LHCN-M2 (cell line): ENCODE measurements at places on chromosomes 7 and 10. TPM values are rescaled to one million over a fixed set of nuclear protein-coding genes. Genes with fewer than 3 reads are reported as not detected.
A peak's percentile ranks its signal among the peaks of the same experiment; 100 is the strongest.

Gene LLCFC1
- total RNA-seq, result not detected in 2 replicates

Gene VENTX
- total RNA-seq, result not detected in 2 replicates

Gene CCDC172
- not detected in 2 replicates for total RNA-seq

Gene JAKMIP3
- not detected in 2 replicates for total RNA-seq

Gene RBAK
- total RNA-seq, result 9.1 and 10.6 TPM in 2 replicates

Gene TUBB8
- not detected in 2 replicates for total RNA-seq

DNA sequence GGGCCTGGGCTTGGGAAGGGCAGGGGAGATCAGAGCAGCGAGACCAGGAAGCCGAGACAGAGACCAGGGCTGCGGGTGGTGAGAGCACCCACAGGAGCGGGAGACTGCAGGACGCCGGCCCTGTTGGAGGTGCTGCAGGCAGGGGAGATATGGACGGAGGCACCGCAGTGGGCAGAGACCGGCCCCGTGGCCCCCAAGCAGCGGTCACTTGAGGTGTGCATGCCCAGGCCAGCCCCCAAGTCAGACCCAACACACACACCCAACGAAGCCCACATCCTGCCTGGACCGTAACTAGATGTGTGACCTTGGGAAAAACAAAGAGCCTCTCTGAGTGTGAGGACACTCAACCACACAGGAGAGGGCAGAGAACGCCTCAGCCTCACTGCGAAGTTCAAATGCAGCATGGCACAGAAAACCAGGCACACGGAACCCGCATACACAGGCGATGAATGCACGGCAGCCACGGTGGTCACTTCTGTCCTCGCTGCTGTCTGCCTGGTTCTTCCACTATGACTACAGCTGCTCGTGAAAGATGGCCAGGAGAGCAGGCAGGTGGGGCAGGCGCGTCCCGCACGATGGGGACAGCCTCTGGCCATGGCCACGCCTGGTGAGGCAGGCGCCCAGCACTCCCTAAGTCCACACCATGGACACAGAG lies 214.7 kb downstream of the MAD1L1 start:
- no peak for DNase-seq

DNA sequence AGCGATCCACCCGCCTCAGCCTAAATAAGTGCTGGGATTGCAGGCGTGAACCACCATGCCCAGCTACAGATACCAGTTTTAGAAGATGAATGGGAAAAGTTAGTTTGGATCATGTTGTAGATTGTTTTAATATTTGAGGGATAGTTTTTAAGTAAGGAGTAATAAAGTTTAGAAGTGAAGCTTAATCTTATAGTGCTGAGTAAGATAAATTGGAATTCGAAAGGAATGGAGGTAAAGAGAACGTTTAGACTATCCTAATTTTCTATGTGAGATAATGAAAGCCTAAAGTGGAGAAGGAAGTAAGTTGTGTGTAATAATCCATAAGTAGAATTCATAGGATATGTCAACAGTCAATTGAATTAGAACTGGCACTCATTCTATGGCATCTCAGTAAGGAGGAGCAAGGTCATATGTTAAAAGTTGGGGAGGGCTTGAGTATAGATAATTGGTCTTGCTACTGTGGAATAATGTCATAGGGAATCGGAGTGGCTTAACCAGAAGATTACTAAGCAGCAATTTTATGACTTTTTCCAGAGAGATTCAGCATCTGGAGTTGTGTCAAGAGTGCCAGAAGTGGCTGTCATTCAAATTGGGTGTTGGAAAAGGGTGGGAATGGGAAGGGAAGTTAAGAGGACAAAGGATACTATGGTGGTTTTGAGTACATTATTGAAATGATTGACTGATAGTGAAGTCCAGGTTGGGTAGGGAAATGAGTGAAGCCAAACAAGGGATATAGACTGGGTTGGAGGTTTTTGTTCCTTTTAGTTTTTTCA lies 12.1 kb downstream of the TAX1BP1 start:
- DNase-seq, result peak; percentile 98

DNA sequence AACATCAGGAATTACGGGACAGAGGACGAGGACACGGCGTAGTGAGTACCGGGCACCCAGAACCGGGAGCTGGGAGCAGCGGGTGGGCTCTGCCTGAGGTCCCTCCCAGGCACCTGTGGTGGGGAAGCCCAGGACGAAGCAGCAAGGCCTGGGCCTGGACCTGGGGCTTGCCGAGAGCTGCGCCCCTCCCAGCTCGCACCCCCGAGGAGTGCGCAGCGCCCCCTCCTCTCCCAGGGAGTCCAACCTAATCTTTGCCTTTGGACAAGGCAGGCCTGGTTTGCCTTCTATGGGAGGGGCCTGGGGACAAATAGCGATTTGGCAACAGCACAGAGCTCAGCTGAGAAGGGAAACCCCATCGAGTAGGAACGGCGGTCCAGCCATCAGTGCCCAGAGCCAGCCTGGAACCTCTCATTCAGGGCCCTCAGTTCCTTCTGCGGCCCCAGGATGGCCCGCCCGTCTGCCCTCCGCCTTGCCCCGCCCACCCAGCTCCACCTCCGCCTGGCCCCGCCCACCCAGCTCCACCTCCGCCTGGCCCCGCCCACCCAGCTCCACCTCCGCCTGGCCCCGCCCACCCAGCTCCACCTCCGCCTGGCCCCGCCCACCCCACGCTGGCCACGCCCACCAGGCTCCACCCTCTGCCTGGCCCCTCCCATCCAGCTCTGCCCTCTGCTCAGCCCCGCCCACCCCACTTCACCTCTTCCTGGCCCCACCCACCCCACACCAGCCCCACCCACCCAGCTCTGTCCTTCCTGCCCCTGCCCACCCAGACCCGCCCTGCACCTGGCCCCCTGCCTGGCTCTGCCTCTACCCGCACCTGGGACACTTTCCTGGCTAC lies 32.5 kb upstream of the KNDC1 start:
- DNase-seq, result no peak

GRCh38 chr10:96299383-96299782 lies 4.9 kb upstream of the DNTT start:
- DNase-seq, result no peak

- DNase-seq, result no peak
Measured at GRCh38 chr10:112338957-112339356, 35.0 kb upstream of the ACSL5 start.

DNA sequence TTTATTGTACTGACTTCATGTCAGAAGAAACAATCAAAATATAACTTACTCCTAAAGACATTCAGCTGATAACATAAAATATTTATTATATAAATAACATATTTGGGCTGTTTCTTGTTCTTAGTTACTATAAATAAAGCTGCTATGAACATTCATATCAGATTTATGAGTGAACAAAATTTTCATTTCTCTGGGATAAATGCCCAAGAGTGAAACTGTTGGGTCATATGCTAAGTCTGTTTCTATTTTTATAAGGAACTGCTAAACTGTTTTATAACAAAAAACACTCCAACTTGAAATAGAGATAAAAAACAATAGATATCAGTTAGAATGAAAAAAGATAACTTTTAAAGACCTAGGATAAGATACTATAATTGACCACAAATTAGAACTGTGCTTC lies 26.5 kb upstream of the CC2D2B start:
- no peak for DNase-seq

DNA sequence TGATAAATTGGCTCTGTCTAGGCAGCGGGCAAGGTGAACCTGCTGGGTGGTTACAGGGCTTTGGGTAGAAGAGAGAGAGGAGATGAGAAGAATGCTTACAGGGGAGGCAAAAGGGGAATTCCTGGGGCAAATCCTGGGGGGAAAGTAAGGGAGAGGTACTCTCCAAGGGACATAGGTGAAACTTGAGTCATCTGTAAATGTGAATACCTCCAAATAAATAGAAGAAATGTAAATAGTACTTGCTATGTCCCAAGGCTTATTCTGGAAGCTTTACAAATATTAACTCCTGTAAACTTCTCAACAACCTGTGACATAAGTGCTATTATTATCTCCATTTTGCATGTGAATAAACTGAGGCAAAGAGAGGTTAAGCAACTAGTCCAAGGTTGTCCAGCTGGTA lies 57.7 kb upstream of the CDK13 start:
- no peak for DNase-seq

- peak; percentile 94 for DNase-seq
Measured at GRCh38 chr10:80459047-80459865, 5.1 kb downstream of the TSPAN14 start.

DNA sequence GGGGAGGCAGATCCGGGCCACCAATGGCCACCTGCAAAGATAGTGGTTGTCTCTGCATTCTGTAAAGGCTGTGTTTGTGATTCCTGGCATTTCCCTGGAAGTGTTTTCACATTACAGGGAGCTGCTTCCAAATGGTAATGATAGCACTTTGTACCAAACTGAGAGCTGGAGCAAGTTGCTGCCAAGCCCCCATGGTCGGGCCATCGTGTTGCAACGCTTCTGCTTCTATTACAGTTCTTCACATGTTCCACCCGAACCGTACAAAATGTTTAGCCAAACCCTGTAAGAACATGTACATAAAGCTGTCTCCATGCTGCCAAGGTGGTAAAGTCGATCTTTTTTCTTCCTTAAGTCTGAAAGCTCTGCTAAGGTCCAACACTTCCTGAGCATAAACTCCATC lies 397.7 kb upstream of the NFE2L3 start:
- DNase-seq, result no peak

- peak; percentile 82 for DNase-seq
Measured at GRCh38 chr10:104351061-104351702, 2.5 kb upstream of the CFAP58 start.

DNA sequence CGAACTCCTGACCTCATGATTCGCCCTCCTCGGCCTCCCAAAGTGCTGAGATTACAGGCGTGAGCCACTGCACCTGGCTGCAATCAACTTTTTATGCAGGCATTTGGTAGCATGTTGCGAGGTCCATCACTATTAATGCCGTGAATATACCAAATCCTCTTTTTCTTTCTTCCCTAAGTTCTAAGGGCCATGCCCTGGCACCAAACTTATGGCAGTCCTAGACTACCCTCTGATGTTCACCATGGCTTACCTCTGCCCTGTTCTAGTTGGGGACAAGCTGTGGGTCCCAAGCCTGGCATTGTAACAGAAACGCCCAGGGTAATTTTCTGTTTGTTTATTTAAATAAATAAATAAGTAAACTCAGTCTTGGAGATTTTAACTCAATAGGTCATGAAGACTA lies 13.3 kb downstream of the PRSS2 start:
- no peak for DNase-seq

DNA sequence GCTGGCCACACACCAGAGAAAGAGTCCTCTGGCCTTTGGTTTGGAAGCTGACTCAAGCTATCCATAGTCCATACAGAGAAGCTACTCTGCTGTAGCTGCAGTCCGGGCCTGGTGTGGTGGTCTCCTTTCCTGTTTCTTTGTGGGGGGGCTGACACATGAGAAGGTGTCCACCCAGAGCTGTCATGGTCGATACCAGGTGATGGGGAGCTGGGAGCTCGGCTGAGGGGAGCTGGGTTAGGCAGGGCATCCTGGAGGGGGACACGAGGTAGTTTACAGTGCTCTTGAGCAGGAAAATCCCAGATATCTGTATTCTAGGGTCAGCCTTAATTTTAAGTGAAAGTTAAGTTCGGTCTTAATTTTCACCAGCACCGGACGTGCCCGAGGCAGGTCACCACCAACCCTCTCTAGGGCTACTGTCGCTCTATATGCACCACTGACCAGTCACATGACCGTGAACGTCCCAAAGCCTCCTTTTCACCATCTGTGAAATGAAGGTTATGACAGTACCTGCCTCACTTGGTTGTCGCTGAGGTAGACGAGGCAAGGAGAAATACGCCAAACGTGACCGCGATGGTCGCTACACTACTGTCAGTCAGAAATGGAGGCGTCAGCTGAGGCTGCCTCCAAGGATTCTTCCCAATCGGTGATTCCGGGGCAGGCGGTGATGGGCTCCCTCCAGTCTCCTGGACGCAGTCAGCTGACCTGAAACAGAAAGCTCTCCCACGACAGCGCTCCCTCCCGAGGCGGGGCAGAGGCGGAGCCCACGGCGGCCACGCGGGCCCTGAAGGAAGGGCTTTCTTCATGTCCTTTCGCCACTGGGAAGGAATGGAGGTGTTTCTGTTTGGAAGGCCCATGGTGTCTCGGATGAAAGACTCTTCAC lies 69.4 kb upstream of the SHH start:
- DNase-seq, result no peak

DNA sequence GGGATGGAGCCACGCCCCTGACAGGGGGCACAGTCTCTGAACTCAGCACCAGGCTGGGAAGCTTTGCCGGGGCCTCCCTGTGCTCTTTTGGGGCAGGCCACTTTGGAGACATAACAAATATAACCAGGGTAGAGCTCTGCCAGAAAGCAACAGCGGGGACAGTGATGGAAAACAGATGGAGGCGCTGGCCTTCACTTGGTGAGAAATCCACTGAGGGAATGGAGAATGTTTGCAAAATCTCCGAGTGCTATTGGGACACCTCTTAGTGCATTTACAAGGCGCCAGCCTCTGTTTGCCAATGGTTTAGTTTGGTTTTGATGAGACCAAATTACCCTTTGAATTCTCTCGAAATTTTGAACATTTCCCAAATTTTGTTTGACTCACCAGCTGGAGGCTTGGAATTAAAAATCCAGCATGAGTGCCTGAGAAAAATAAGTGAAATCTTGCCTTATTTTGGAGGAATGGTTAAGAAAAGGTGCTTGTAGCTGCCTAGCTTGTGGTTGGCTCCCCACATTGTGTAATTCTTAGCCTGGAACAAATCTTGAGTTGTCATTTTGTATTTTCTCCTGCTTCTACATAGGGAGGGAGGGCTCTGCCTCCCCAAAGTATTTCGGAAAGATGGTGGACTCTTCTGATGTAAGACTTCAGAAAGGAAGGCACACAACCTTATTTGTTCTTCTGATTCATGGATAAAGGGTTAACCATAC lies 980.5 kb downstream of the LRMDA start:
- no peak for DNase-seq

- no peak for DNase-seq
Measured at GRCh38 chr10:75450644-75451640, 19.5 kb downstream of the LRMDA start.

GRCh38 chr10:28560617-28561016 lies 27.7 kb downstream of the WAC start:
- DNase-seq, result no peak

DNA sequence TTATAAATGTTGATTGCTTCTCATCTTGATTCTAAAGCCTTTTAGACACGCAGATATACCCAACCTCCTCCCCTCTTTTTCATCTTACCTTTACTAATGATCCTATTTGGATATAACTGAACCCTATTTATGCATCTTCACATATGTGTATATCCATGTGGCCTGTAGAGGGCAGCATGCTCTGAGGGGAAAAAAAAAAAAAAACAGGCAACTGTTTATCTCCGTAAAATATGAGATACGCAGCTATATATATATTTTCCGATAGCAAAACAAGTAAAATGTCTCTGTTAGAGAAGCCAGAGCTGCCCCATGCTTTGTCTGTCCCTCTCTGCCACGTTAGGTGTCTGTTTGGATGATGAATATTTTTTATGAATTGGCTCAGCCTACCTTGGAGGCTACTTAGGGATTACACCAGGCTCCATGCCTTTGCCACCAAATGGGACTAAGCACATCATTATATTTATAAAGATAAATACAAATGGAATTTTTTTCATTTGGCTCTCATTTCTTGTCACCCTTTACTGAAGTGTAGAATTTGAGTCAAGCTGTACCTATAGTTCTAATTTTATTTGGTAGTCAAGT lies 174.8 kb upstream of the FZD1 start:
- peak; percentile 63 for DNase-seq

GRCh38 chr10:95552679-95553342 lies 8.4 kb downstream of the SORBS1 start:
- no peak for DNase-seq
